ENCODE measurements at places on chromosomes 6 and 20.

- DNase-seq = no peak
Observed at GRCh38 chr6:72374857-72375256, 247.0 kb upstream of the KCNQ5 start.

DNA sequence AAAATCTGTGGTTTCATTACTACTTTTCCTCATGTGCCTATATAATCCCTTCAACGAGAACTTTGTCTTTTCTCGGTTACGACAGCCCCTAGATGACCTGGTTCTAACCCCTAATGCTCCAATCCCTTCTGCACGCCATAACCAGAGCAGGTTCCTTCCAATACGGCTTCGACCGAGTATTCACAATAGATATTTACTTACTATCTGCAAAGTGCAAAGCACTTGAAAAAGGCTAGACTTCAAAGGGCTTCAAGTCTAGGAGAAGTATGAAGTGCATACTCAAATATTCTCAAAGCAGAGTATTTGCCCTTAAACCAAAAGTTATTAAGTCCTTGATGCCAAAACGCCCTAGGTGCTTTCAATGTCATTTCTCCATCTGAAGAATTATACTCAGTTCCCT, 63.4 kb upstream of the NHSL1 start:
- no peak for DNase-seq

DNA sequence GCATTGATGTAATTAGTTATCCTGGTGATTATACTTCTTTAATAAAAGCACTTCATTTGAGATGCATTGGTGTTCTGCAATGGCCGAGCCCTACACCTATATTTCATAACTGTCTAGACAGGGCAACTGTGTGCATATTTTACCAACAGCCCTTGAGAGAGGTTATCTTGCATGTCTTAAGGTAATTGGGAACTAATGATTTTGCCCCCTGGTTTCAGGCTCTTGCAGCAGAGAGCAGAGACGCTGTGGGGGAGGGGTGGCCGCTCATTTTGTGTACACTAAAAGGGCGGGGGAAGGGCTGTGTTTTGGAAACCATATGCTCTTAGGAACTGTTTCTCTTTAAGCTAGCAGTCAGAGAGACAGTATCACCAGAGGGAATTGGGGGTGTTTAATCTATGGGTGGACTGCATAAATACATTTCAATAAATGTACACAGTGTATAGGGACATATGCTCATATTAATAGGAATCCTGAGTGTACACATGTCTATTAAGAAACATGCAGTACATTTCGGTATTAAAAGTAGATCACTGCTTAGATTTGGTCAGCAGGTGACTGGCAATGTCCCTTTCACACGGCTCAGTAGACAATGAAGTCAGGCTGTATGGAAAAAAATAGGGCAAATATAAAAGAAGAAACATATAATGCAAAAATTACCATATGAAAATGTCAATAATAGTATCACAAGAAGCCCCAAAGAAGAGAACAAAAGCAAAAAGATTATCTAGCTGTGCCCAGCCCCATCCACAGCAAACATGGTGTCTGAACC, 402.9 kb upstream of the CITED2 start:
- DNase-seq = no peak

- no peak for DNase-seq
Observed at GRCh38 chr6:135053406-135053805, 1.2 kb downstream of the HBS1L start.

- no peak for DNase-seq
Observed at GRCh38 chr6:3301506-3301905, 42.8 kb downstream of the PSMG4 start.

DNA sequence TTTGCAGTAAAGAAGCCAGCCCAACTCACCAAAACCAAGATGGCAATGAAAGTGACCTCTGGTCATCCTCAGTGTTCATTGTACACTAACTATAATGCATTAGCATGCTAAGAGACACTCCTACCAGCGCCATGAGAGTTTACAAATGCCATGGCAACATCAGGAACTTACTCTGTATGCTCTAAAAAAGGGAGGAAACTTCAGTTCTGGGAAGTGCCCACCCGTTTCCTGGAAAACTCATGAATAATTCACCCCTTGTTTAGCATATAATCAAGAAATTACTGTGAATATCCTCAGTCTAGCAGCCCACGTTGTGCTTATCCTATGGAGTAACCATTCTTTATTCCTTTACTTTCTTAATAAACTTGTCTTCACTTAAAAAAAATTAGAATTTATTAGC, 19.4 kb upstream of the TRERF1 start:
- no peak for DNase-seq

DNA sequence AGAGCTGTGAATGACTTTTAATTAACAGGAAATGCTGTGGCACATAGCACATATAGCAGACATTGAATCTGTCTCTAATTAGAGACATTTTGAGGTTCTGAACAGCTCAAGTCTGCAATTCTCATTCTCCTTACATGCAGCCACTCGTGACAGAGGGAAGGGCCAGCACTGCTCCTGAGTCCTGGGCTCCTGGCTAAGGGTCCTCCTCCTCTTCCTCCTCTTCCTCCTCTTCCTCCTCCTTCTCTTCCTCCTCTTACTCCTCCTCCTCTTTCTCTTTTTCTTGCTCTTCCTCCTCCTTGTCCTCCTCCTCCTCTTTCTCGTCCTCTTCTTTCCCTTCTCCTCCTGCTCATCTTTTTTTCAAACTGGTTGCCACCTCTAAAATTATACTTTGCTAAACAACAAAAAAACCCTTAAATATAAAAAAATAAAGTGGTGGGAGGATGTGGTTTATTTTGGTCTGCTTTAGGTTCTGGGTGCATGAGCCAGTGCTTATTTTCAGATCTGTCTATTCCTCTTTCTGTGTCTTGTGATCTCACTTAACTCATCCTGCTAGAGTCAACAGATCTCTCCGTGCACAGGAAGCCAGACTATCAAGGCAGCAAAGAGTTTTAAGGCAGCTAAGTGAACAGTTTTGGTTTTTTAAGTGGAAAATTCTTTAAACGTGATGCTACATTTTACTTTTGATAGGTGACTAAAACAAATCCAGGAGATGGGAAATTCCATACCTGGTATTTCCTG, 159.3 kb downstream of the CD83 start:
- no peak for DNase-seq

DNA sequence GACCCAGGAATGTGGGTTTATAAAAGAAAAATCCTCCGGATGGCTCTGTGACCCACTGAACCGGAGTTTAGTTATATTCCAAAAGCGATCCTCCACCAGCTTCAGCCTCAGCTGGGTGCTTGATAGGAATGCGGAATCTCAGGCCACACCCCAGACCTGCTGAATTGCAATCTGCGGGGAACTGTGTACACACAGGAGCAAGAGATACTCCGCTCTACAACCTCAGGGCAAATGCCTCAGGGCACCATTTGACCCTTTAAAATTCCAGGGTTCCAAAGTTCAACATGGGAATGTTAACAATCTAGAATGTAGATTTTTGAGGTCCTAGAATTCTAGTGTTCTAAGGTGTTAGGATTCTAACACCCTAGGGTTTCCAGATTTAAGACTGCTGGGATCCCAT, 10.8 kb downstream of the BPIFA2 start:
- DNase-seq = no peak

DNA sequence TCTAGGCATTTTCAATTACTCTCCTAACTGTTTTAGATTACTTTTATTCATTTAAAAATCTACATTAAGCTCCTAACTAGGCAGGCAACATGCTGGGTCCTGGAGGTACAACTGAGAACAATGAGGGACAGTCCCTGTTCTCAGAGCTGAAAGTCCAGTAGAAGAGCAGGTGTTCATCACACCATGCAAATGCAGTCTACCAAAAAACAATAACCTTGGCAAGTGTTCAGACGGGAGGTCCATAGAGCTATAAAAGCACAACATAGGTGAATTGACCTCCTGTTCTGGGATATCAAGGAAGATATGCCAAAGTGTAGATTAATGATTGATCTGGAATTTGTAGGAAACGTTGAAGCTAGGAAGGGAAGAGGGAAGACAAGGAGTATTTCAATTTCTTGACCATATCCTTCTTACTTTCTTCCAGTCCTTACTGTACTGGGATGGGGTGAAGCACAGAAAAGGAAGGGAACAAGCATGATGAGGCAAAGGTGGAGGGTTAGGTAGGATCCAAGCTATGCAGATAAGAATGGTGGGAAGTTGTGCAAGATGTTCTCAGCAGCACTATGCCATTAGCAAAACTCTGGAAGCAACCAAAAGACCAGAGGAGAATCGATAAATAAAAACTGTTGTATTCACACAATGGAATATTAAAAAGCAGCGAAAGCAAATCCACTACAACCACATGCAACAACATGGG, 485.7 kb upstream of the JARID2 start:
- DNase-seq = no peak

DNA sequence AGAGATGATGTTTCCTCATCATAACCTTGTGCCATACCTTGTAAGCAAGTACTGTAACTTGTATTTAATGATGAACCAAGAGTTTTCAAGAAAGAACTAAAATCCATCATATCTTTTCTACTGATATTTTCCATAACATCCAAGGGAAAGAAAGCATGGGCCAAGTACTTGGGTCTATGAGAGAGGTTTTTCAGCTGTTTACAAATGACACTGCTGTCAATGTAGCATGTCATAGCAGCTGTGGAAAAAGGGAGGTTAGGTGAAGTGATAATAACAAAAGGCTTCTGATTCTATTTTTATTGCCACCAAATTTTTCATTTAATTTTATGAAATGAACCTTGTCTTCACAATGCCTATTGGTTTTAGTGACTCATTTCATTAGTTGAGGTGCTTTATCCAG, 482.3 kb downstream of the LMBRD1 start:
- DNase-seq = no peak

- no peak for DNase-seq
Observed at GRCh38 chr20:57412347-57413029, 21.3 kb downstream of the RBM38 start.

DNA sequence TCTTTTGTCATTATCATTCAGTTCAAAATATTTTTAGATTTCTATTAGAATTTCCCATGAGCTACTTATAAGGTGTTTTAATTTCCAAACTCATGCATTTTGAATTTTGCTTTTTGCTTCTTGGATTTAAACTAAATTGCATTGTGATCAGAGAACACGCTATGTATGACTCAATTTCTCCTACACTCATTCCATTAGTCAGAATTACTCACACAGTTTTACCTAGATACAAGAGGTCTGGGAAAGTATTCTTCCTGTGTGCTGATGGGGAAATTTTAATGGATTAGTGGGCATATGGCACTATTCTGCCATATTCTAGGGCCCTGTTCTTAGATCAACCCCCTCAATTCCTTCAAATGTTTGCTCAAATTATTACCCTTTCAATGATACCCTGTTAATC, 49.9 kb upstream of the BMP5 start:
- peak; percentile 48 for DNase-seq

- peak; percentile 86 for DNase-seq
Observed at GRCh38 chr20:4090756-4091489, 75.6 kb upstream of the RNF24 start.

GRCh38 chr20:57465486-57465885, 59.5 kb downstream of the CTCFL start:
- no peak for DNase-seq

DNA sequence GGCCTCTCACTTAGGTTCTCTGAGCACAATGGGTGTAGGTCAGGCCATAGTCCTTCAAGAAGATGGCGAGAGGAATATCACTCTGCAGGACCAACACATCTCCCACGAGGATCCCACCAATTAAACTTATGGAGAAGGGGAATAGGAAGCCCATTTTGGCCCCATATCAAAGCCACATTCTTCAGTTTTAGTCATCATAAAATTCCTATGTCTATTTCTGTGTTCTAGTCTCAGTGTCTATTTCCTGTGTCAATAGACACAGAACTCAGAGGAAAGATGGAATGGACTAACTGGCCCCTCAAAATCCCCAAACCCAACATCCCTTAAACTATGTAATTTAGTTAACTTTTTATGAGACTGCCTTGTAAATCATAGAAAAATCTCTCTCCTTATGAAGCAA, 216.8 kb downstream of the HACE1 start:
- peak; percentile 23 for DNase-seq

Data from AG10803 (cell line).